ENCODE measurements at places on chromosomes 16 and 17.

GRCh38 chr16:17585449-17586074, 114.8 kb upstream of the XYLT1 start:
- no peak for DNase-seq

- no peak for DNase-seq
Observed at GRCh38 chr17:44218344-44219107, 949 bp downstream of the UBTF start.

DNA sequence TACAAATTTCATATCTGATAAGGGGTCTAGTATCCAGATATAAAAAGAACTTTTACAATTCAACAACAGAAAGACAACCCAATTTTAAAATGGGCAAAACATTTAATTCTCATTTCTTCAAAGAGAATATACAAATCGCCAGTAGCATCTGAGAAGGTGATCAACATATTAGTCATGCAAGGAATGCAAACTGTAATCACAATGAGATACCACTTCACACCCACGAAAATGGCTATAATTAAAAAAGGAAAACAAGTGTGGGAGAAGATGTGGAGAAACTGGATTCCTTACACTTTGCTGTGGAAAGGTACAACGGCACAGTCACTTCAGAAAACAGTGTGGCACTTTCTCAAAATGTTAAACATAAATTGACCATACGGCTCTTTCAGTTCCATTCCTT, 168.2 kb downstream of the VPS53 start:
- DNase-seq: no peak

GRCh38 chr16:87046235-87046634, 271.0 kb downstream of the C16orf95 start:
- no peak for DNase-seq

DNA sequence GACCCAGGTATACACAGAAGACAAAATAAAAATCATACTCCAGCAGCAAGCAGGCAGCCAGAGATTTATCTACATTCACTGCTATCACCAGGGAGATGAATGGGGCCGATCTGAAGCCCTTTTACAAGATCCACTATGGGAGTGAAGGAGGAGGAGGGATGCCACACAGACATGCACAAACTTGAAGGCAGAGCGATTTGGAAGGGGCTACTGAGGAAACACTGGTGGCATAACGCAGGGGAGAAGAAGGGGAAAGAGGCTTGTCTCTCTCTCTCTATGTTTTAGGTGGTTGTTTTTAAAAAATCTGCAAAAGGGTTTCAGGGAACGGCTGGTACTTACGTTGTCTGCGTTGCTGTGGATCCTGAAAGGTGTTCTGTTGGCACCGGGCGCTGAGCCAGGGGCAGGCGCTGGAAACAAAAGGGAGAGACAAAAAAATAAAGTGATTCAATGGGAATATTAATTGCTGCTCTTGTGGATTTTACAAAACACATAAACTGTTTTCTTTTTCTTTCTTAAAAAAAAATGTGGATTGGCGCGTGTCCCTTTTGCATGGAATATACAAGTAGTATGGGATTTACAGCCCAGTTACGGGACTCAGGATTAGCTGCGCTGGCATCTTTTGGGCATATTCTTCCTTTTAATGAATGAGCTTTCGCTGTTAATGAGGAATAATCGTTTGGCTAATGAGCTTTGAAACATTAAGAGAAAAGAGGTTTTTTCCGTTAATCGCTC, 255.3 kb upstream of the PMFBP1 start:
- DNase-seq: no peak

DNA sequence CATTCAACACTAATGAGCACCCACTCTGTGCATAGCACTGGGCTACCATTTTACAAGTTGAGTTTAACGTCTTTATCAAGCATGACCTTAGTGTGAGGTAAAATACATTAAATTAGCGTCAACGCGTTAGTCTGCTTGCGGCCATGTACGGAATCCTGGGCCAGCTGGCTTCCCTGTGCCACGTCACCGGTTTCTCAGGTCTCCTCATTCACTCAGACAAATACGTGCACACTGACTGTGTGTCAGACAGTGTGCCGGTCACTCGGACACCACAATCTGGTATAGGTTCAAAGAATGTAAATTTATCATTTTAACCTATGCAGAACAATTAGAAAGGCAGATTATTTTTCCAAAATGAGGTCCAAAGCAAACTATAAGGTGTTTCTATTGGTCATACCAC, 21.4 kb upstream of the YWHAE start:
- no peak for DNase-seq

GRCh38 chr17:74454197-74455024, 12.0 kb upstream of the CD300A start:
- no peak for DNase-seq

DNA sequence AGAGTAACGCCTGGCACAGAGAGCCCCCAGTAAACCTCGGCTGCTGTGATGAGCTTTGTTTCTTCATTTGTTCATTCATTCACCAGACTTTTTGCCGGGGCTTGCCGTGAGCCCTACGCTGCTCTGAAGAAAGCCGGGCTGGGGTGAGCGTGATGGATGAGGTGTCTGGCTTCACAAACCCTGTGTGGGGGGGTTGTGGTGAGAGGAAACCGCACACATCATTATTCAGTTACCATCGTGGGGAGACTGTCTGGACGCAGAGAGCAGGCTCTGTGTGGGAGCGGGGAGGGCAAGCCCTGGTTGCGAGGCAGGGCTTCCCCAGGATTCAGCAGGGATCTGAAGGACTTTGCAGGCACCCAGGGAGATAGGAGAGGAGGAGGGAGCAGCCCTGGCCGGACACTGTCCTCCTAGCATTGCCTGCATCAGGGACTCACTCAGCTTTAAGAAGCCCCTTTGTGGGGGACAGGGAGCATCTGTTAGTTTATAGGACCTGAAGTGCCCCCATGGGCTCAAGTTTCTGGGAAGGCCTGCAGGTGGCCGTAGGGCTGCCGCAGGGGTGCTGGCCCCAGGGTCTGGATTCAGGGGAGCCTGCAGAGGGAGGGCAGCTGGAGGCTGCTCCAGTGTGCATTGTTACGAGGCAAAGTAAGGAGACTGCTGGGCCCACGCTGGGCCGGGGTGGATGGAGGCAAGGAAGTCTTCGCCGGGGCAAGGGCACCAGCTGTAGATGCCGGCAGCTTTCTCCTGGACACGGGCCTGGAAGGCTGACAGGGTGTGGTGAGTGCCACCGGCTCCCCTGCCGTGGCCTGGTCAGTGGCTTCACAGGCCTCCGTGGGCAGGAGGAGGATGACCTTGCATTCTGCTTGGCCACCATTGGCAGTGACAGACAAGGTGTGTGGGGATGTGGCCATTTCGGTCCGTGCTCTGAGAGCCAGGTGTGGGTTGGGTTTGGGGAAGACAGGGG, 334.5 kb downstream of the SEC14L1 start:
- no peak for DNase-seq

DNA sequence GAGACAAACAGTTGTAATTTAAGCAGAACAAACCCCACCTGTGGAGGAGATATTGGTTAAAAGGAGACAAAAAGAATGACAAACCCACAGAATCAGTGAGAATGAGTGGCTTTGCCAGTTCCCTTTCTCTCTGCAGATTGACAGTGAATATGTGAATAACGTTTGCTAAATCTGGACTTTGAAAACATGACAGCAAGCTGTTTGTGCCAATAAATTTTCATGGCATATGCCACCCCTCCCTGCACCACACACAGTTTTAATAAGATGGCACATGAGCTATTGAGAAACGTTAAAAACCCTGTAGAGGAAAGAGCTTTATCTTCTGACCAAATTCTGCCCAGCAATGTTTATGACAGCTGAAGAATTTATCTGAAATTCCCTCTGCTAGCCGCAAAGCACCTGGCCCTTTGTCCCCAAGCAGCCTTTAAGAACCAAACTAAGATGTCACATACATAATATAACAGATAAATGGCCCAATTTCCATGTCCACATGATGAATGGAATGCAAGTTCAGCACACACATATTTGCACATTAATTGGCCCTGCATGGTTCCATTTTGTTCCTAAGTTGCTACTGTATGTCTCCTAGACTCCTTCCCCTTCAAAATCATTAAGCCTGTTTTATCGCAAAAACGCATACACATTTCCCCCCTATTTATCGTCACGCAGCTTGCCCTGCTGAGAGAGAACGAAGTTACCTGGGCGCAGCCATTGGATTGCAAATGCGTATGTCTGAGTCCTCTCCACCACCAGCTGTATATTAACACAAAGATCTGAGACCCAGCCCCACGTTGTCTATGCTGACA, 773.5 kb upstream of the EEF2KMT start:
- DNase-seq: peak; percentile 25

- no peak for DNase-seq
Observed at GRCh38 chr16:57704905-57705852, 10.6 kb downstream of the DRC7 start.

GRCh38 chr17:72139212-72139611, 18.4 kb downstream of the SOX9 start:
- DNase-seq: no peak

Data from iPS DF 6.9 (cell line).